ENCODE measurements at places on chromosomes 6 and 20. TPM values are rescaled to one million over a fixed set of nuclear protein-coding genes. Genes with fewer than 3 reads are reported as not detected.

Gene TTK
- 6.6 TPM for total RNA-seq

Gene GGTLC1
- not detected for total RNA-seq

DNA sequence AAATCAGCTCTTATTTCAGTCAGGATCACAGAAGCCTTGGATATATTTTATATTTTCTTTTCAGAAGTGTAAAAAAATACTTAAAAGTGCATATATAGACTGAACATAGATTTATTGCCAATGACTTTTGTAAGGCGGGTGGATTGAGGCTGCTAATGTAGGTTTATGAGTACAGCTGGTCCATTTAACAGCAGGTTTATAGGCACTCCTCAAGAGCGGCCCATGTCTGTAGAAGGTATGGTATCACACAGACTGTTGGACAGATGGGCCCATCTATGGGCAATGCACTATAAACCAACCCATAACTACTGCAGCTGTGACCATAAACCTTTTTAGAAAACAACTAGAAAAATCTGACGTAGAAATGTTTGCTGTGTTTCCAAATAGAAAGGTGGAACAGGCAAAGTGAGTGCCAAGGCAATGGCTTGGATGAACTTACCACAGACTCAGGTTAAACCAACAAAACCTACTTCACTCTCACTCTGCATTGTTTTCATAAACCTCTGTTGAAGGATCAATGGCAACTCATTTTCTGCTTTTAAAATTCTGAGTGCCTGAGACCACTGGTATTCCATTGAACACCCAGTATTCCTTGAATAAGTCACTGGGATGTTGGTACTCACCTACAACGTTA lies 170.6 kb upstream of the EYA4 start:
- no peak overlapping the region for H3K27ac ChIP-seq
- H3K36me3 ChIP-seq = no peaks in the 10 kb centered on the region
- H3K4me1 ChIP-seq = no peaks in the 10 kb centered on the region
- H3K27me3 ChIP-seq = peaks cover 2% of the 10 kb centered on the region
- no peak for DNase-seq
- H3K4me3 ChIP-seq = no peak overlapping the region

Gene KCTD20
- total RNA-seq = 43.0 TPM

DNA sequence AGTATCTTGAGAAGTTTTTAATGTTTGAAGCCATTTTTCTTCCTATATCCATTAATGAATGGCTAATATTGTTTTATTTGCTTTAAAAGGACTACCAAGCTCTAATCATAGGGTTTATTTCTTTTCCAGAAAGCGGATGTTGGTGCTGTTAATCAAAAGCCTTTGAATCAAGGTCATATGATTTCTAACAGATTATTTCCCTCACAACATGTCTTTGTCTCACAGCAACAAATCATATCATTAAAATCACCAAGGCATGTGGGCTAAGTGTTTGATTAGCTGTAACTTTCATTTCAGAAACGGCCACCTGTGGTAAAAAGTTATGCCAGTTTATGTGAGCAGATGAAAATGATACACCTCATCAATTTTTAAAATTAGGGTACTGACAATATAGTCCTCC lies 21.7 kb downstream of the TRAF3IP2 start:
- DNase-seq = no peak
- peaks cover 1% of the 10 kb centered on the region for H3K27me3 ChIP-seq
- H3K4me3 ChIP-seq = no peak overlapping the region
- no peak overlapping the region for H3K27ac ChIP-seq
- peaks cover 20% of the 10 kb centered on the region for H3K36me3 ChIP-seq

- H3K4me1 ChIP-seq = no peaks in the 10 kb centered on the region
- H3K27me3 ChIP-seq = peaks cover 5% of the 10 kb centered on the region
- peaks cover 4% of the 10 kb centered on the region for H3K36me3 ChIP-seq
- H3K4me3 ChIP-seq = no peak overlapping the region
Observed at GRCh38 chr6:26140967-26141294, 53.7 kb downstream of the HFE start.

DNA sequence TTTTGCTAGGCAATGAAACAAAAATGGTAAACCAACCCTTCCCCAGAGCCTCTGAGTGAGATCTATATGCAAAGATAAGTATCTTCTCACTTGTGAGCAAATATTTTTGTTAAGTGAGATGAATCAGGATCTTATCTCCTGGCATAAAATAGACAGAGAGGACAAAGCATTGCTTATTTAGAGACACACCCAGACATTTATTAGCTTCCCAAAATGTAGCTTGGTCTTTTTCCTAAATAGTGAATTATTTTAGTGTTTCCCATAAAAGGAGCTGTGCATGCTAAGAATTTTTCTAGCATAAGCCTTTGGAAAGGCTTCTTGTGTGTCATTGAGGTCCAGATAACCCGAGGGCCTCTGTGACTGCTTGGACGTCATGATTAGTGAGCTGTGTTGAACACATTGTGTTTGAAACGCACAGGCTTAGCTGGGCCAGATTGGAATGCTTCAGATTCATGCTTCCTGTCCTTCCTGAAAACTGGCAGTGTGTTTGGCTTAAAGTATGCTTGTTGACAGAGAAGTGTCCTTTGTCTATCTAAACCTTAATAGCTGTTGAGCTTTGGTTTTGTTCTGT lies 16.5 kb downstream of the MTHFD1L start:
- peaks cover 29% of the 10 kb centered on the region for H3K4me1 ChIP-seq
- peak; percentile 40 for DNase-seq
- H3K27me3 ChIP-seq = no peaks in the 10 kb centered on the region
- peak overlapping the region; percentile 93 for H3K27ac ChIP-seq
- H3K36me3 ChIP-seq = peaks cover 31% of the 10 kb centered on the region
- H3K4me3 ChIP-seq = no peak overlapping the region

- DNase-seq = no peak
- no peak overlapping the region for H3K4me3 ChIP-seq
- peaks cover 1% of the 10 kb centered on the region for H3K27me3 ChIP-seq
- H3K36me3 ChIP-seq = no peaks in the 10 kb centered on the region
Observed at GRCh38 chr6:40965046-40965445, 74.0 kb downstream of the UNC5CL start.

GRCh38 chr6:5894357-5894756 lies 112.4 kb downstream of the NRN1 start:
- H3K36me3 ChIP-seq = no peaks in the 10 kb centered on the region
- H3K4me3 ChIP-seq = no peak overlapping the region
- no peak overlapping the region for H3K27ac ChIP-seq
- H3K27me3 ChIP-seq = peaks cover 7% of the 10 kb centered on the region
- DNase-seq = no peak

DNA sequence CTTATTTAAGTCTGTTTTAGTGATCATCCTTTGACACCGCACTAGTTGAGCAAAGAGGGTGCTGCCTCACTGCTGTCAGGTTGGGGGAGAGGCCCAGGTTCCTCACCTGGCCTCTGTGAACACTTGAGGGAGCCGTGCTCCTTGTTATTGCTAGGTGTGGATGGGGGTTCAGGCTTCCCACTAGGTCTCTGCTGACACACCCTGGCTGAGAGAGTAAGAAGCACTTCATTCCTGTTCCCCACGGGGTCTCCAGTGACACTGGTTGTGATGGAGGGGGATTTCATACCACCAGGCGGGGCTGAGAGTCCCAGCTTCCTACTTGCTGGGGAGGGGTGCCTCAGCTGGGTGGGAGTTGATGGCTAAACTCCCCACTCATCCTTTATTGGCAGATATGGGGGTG lies 11.1 kb upstream of the NOTCH4 start:
- no peak overlapping the region for H3K4me3 ChIP-seq
- peaks cover 26% of the 10 kb centered on the region for H3K4me1 ChIP-seq
- peak overlapping the region; percentile 96 for H3K27ac ChIP-seq
- H3K27me3 ChIP-seq = peaks cover 3% of the 10 kb centered on the region

- H3K27ac ChIP-seq = no peak overlapping the region
- H3K4me3 ChIP-seq = no peak overlapping the region
- DNase-seq = no peak
- no peaks in the 10 kb centered on the region for H3K36me3 ChIP-seq
- no peaks in the 10 kb centered on the region for H3K27me3 ChIP-seq
- no peaks in the 10 kb centered on the region for H3K4me1 ChIP-seq
Observed at GRCh38 chr6:136647363-136647852, 97.2 kb upstream of the MAP7 start.

DNA sequence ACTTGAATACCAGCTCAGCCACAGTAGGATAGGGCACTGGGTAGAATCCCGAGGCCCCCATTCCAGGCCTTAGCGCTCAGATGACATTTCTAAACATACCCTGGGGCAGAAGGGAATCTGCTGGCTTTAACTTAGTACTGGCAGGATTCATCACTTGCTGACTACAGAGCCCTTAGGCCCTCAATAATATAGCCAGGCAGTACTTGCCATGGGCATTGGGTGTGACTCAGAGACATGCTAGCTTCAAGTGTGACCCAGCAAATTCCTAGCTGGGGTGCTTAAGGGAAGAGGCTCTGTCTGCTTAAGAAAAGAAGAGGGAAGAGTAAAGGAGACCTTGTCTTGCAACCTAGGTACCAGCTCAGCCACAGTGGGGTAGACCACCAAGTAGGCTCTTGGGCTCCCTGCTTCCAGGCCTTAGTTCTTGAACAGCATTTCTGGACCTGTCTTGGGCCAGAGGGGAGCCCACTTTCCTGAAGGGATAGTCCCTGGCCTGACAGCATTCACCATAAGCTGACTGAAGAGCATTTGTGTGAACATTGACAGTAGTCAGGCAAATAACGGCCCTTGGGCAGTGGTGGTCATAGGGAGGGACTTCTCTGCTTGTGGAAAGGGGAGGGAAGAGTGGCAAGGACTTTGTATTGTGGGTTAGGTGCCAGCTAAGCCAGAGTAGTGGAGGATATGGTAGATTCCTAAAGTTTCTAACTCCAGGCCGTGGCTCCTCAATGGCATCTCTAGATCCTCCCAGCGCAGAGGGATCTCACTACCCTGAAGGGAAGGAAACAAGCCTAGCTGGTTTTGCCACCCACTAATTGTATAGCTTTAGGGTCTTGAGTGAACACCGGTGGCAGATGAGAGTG lies 48.5 kb upstream of the HACE1 start:
- H3K27me3 ChIP-seq = no peaks in the 10 kb centered on the region
- H3K27ac ChIP-seq = no peak overlapping the region
- H3K4me3 ChIP-seq = no peak overlapping the region
- no peaks in the 10 kb centered on the region for H3K4me1 ChIP-seq
- H3K36me3 ChIP-seq = no peaks in the 10 kb centered on the region
- no peak for DNase-seq

Gene SNAP25
- total RNA-seq = 0.38 TPM

Gene AIF1
- total RNA-seq = 22.8 TPM

Gene SRMS
- total RNA-seq = not detected

DNA sequence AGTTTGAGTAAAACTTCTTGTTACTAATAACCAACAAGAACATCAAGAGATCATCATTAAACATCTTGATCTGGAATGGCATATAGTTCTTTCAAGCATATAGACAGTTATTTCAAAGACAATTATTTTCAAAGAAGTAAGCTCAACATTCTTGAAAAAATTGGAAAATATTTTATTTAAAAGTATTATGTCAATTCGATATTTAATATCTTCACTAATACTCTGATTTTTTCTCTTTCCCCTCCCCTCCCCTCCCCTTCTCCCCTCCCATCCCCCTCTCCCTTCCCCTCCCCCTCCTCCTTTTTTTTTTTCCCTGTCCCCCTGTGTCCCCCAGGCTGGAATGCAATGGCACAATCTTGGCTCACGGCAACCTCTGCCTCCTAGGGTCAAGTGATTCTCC lies 82.8 kb downstream of the SASH1 start:
- H3K27me3 ChIP-seq = peaks cover 16% of the 10 kb centered on the region
- H3K4me1 ChIP-seq = peaks cover 69% of the 10 kb centered on the region
- no peak overlapping the region for H3K4me3 ChIP-seq
- peak overlapping the region; percentile 52 for H3K27ac ChIP-seq

All from endothelial cell (in vitro differentiated cells).